ENCODE measurements at places on chromosomes 1 and 21.

- DNase-seq: no peak
Measured at GRCh38 chr21:28805885-28806284, 186.8 kb downstream of the LTN1 start.

DNA sequence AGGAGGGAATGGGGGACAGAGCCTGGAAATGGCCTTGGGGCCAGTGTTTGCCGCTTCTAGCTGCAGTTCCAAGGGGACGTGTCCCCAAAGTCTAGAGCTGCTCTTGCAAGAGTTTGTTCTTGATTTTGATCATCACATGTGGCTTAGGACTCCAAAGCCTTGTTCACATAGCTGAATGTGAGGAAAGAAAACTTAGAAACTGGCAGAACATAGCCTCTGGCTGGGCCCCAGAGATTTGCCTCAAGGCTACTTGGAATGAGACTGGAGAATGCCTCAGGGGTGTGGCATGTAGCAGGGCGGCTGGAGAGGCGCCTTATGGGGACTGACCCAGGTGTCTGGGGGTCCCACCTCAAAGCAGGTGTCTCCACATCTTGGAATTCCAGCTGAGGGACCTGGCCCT, 2.3 kb downstream of the PDXK start:
- no peak for DNase-seq

GRCh38 chr1:8211883-8212579, 105.9 kb upstream of the SLC45A1 start:
- peak; percentile 67 for DNase-seq

DNA sequence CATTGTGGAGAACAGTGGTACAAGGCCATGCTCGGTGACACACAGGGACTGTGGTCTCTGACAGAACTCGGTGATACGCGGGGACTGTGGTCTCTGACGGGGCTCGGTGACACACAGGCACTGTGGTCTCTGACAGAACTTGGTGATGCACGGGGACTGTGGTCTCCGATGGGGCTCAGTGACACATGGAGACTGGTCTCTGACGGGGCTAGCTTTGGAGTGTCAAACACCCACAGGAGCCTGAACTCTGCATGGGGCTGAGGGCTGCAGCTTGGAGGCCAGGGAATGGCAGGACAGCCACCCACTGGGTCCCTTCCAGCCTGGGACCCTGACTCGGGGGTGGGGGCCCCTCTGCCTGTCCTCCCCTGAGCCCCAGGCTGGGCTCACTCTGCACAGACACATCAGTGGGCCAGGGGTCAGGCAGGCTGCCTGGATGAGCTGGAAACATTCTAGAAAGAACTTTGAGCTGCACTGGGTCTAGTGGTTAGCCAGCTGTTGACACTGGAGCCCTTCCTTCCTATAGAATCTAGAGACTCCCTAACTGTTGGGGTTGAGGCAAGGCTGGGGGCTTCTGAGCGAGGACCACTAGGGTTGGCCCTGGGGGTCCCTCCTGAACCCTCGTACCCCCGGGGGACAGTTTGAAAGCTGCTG, 49.8 kb downstream of the DISP3 start:
- DNase-seq: no peak

DNA sequence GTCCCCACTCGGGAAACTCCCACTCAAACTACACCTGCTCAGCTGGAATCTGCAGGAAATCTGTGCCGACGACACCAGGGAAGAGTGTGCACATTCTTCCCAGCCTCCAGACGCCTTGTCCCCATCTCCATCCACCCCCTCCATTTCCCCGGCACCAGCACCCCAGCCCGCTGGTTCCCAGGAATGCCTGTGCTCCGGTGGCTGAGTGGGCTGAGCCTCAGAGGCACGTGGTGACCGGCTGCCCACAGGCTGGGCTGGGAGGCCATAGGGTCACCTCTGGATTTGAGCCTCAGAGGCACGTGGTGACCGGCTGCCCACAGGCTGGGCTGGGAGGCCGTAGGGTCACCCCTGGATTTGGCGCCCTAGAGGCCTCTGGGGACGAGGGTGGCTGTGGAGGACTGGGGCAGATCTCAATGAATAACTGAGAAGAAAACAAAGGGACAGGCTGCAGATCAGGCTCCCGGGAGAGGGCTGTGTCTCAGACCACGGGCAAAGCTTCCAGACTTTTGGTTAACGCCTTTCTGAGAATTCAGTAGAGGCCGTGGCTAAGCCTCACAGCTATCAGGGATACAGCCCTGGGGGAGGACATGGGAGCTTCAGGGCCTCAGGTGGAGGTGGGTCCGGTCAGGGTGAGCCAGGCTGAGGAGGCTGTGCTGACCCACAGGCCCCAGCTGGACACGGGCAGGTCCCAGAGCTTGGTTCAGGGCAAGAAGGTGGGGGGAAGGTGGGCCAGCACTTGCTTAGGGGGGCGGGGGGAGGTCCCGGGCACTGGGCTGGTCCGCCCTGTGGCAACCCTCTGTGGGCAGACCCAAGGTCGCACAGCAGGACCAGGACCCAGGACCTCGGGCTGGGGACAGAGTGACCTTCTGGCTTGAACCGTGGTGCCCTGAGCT, 17.3 kb upstream of the TTLL10 start:
- no peak for DNase-seq

GRCh38 chr1:73637264-73637663, 560.7 kb downstream of the LRRIQ3 start:
- peak; percentile 22 for DNase-seq

DNA sequence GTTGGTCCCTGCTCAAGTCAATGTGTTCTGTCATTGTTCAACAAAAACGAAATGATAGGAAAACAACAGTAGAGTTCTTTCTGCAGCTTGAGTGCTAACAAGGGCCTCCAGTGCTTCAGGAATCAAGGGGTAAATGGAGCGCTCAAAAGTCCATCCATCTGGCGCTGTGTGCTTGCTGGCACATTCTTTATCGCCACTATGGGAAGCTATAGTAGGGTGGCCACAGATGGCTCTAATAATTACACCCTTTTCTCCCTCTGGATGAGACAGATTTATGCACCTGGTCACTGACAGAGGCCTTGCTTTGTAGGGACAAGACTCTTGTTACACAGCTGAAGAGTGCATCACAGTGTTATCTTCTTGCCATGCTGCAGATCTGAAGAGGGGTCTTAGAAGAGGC, 136.0 kb downstream of the GDAP2 start:
- no peak for DNase-seq

DNA sequence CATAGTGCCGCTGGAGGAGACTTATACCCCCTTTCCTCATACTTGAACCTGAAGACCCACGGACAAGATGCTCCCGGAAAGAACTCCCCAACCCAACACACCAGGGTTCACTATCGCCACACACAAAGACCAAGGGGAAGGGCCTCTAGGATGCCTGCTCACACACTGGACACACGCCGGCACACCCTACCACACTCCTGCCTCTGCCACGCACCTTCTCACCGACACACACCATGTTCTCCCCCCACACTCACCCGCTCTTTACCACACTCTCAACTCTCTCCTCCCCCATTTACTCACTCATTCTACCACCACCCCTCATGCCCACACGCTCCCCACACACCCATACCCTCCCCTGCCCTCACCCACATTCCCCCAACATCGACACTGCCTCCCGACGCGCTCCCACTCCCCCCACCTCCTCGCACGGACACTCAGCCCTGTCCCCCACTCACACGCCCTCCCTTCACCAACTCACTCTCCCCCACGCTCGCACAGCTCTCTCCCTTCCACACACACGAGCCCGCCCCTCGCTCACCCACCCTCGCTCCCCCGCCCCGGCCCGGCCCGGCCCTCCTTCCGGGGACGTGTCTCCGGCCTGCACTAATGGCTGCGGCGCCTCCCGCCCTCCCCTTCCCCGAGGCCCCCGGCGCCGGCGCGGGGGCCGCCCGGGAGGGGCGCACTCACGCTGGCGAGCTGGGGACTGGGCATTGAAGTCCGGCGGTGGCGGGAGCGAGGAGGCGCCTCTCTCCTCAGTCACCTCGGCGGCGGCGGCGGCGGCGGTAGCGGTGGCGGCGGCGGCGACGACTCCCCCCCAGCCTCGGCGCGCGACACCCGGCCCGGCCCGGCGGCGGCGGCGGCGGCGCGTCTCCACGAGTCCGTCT, 626 bp downstream of the PTP4A2 start:
- peak; percentile 63 for DNase-seq

DNA sequence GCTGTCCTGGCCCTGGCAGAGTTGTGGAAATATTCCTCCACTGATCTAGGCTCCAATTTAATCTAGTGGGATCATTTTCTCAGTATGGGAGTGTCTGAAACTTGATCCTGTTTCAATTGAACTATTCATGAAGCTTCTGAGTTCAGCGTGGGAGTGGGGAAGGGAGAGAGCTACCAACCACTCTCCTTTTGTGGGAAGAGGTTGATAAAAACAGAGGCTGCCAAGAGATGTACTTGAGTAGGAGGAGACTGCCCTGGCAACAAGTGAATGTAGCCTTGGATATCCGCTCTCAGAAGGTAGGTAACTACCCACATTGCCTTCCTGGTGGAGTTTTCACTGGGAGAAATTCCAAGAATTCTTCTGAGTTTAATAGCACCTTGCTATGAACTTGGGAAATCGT, at the start of gene CTXND2:
TSS of gene CTXND2 (plus strand) at position 119 of the 400 bp plus-strand sequence. CDS start 25,179 bp downstream, outside the sequence.
- DNase-seq: peak; percentile 7

GRCh38 chr1:35708441-35708921, 10.2 kb downstream of the C1orf216 start:
- peak; percentile 71 for DNase-seq

DNA sequence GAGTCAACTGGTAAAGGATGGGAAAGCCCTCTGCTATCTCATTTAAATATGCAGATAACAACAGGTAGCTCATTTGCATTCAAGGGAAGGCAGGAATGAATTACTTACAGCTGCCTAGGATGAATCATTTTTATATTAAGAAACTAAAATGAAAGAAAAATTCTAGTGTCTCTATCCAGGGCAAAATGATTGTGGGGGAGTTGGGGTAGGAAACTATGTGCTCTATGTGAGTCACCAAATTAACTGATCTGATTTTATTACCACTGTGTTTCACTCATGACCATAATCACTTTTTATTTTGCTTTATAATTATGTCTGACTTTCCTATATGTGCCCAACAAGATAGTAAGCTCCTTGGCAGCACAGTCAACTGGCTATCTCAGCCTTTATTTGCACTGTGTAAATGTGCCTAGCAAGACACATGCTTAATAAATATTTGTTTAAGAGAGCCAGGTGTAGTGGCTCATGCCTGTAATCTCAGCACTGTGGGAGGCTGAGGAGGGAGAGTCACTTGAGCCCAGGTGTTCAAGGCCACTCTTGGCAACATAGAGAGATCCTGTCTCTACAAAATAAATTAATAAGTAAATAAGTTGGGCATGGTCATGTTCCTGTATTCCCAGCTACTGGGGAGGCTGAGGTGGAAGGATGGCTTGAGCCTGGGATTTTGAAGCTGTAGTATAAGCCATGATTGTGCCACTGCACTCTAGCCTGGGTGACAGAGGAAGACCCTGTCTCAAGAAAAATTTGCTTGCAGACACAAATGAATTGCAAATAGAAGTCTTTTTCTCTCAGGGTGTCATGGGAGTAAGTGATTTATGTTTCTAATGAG, 84.1 kb downstream of the SPAG17 start:
- no peak for DNase-seq

DNA sequence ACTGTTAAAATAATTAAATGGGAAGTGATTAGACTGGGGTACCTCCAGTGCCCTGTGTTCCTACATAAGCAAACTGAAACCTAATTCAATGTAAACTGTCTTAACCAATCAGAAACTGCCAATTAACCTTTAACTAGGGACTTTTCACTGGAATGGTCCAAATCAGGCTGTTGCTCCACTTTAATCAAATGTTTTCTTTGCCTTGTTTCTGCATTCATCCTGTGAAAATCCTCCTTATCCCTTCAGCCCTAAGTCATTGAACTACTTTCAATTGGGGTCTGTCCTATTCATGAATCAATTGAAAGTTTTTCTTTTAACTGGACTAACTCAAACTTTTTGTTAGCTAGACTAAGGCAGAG, 5.1 kb upstream of the FUBP1 start:
- DNase-seq: no peak

GRCh38 chr1:30704271-30704670, 19.1 kb downstream of the MATN1 start:
- DNase-seq: no peak

DNA sequence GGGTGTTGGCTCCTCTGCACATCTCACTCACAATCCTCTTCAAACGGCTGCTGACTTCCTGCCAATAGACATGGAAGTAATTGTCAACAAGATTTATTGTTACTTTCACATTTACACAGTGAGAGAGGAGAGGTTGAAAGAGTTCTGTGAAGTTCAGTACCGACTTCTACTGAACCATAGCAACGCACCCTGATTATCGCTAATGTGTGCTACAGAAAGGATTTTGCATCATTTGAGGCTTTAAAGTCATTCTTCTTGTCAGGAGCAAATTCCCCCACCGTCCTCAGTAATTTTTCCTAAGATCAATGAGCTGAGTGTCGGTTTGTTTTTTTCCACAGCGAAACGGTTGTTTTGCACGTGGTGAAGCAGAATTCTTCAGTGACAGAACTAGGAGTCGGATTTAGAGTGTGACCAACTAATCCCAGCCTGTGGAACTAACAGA, 361.0 kb downstream of the ADGRL2 start:
- no peak for DNase-seq

- DNase-seq: no peak
Measured at GRCh38 chr1:180211156-180211859, 18.8 kb upstream of the LHX4 start.

- DNase-seq: no peak
Measured at GRCh38 chr1:3586986-3587759, 24.1 kb downstream of the MEGF6 start.

- DNase-seq: no peak
Measured at GRCh38 chr1:3787349-3787715, 9.0 kb downstream of the LRRC47 start.

DNA sequence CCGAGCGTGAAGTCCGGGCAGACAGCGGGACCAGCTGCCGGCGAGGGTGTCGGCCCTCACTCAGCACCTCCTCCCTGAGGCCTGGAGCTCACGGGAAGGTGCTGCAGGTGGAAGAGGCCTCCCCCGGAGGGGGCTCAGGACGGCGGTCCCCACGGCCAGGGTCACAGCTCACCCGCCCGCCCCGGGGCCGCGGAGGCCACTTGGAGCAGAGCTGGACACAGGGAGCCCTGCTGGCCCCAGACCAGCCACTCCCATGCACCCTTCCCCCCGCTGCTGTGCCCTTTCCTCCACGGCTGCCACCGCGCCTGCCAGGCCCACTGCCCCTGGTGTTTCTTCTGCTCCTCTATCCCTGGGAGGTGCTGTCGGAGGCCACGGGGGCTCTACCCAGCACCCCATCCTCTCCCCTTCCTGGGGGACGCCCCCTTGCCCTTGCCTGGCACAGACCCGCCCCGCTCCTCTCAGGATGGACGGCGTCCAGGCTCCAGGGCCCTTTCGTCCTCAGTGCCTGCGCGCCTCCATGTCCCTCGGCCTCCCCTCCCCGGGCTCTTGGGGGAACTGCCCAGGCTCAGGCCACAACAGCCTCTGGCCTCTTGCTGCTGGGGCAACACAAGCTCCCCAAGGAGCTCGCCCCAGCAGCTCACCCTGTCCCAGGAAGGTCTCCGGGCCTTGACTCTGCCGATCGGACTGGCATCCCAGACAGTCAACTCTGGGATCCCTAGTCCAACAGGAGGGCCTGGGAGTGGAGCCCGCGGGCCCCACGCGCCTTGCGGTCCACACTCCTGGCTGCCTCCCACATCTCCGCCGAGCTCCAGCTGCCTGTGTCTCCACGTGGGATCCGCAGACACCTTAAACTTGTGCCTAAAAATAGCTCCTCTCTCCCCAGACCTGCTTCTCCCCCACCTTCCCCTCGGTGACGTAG, 4.1 kb downstream of the TMEM240 start:
- DNase-seq: no peak

GRCh38 chr1:15204931-15205330, 42.1 kb upstream of the FHAD1 start:
- DNase-seq: no peak

GRCh38 chr1:97074771-97075170, 353.2 kb downstream of the PTBP2 start:
- no peak for DNase-seq

GRCh38 chr1:97505816-97506215, 415.0 kb downstream of the DPYD start:
- DNase-seq: no peak

- DNase-seq: peak; percentile 90
Measured at GRCh38 chr1:94247138-94248094, 10.0 kb upstream of the ARHGAP29 start.

Data from mesendoderm (in vitro differentiated cells).